ENCODE measurements at places on chromosomes 16 and 17.

- no peak for DNase-seq
Observed at GRCh38 chr17:75371339-75371738, 34.1 kb downstream of the GRB2 start.

DNA sequence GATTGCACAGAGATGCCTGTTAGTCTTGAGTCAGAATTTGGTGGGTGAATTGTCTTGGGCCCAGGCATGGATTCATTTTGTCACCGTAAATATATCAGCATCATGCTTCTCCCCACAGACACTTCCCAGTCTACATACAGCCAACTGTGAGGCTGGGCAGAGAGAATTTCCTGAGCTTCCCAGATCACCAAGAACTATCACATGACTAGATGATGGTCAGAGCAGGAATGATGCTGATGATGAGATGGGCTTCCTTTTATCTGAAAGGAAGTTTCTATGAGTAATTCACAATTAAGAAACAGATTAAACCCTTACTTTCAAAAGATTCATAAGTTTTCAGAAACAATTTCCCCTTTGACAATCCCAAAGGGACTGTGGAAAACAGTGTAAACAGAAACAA lies 323 bp upstream of the KRTAP9-9 start:
- DNase-seq = no peak

- DNase-seq = no peak
Observed at GRCh38 chr17:30395398-30396022, 16.8 kb downstream of the CPD start.

DNA sequence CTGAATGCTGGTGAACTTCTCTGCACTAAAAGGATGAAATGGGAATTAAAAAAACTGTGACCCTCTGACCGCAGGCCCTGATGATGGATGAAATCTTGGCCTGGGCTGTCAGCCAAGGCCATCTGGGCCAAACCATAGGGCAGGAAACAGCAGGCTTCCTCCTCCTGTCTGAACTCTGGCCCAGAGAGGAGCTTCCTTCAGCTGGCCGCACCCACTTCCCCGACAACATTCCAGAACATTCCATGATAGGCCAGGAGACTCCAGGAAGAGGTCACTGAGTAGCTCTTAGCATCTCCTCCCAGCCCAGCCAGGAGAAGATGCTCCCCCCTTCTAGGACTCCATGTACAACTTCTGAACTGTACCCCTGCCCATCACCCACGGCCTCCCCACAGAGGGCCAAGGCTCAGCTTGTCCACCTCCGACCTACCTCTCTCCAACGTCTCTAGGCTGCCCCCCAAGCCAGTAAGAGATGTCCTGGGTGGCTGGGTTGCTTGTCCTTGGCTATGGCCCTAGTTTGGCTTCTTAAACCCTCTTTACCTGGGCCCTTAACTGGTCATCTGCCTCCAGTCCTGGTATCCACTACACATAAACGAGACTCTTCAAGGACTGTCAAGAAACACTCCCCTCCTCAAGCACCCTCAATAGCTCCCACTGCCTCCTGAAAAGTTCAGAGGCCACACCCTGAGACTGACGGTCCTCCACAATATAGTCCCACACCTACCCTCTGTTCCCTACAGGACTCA lies 1.7 kb downstream of the RPH3AL start:
- no peak for DNase-seq

DNA sequence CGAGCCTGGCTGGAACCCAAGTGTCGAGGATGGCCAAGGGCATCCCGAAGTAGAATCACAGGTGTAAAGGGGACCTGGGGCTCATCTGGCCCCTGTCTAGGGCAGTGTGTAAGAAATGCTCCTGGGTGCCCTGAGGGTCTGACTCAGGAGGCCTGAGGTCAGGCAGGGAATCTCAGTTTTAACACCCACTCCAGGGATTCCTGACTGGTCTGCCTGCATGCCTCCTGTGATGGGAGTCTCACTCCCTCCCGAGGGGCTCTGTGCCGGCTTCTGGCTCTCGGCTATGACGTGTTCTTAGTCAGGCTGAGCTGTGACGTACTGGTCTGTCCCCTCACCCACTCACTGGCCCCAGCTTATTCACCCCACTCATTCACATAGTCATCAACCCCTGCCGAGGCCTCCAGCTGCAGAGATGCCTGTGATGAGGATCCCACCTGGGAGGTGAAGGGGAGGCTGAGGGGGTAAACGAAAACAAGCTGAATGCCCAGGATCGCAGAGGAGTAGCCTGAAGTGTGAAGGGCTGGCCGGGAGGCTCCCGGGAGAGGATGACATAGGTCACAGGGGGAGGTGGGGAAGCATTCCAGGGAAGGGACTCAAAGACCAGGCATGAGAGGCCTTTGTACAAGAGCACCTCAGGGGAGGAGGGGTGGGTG lies 23.8 kb downstream of the FAM83G start:
- DNase-seq = no peak

GRCh38 chr17:20063665-20064648 lies 54.8 kb downstream of the SPECC1 start:
- peak; percentile 17 for DNase-seq

GRCh38 chr17:10447026-10447931 lies 22.1 kb downstream of the MYH4 start:
- DNase-seq = no peak

GRCh38 chr17:72587773-72588511 lies 467.1 kb downstream of the SOX9 start:
- no peak for DNase-seq

GRCh38 chr17:6048486-6048885 lies 21.7 kb upstream of the WSCD1 start:
- no peak for DNase-seq

DNA sequence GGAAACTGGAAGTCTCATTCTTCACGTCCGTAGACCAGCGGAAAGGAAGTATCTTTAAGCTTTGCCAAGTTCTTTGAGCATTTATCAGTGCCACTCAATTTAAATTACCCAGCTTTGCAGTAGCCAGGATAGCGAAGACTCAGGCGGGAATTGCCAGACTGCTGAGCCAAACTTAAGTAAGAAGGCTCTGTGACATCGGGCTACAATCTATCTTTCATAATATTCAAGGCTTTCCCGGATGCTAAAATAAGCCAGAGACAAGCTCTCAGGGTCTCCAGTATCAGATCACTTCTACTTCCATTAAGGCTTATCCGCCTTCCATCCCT lies 436 bp upstream of the BRIP1 start:
- no peak for DNase-seq

- DNase-seq = peak; percentile 57
Observed at GRCh38 chr17:75289832-75290337, 652 bp upstream of the SLC25A19 start.

DNA sequence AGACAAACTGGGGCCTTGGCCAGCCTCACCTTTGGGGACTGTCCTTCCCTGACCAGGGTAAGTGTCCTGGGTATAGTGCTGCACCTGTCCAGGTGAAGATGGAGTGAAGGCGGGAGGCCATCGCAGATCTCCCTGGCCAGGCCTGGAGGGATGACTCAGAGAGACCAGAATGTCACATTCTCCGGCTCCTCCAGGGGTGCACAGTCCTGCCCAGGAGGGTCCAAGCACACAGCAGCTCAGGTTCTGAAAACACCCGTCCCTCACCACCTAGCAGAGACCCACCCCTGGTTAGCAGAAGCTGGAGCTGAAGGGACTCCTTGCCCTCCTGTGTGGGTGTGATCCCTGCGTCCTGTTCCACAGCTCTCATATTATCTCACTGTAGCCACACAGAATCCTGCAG lies 21.9 kb downstream of the FA2H start:
- DNase-seq = no peak

- no peak for DNase-seq
Observed at GRCh38 chr17:41481036-41481435, at the start of gene KRT35. KRT35 (minus strand) TSS chr17:41481151; CDS start chr17:41481097, 54 bp downstream.

DNA sequence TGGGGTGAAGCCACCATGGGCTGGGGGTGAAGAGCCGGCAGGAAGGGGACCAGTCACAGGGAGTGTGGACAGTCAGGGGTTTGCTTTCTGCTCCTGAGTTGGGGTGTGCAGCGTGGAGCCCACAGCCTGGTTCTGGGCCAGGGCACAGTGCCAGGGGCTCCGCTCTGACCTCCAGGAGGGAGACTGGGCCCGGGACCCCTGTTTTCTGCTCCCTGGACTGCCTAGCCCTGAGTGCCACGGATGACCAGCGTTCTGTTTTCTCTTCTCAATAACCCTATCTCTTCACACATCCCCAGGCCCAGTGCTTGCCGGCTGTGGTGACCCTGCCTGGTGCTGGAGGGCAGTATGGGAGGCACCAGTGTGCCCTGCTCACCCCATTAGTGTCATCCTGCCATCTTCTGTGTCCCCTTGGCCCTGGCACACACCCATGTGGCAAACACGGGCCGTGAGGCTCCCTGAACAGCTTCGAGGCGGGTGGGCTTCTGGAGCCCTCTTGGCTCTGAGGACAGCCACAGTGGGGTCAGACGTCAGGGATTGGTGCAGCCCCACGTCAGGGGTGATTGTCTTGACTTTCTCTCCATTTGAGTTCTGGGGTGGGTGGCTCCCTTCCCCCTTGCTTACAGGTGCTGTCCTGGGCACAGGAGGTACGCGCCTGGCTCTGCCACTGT lies 1.1 kb downstream of the CEMP1 start:
- no peak for DNase-seq

GRCh38 chr17:1640329-1641064 lies 5.0 kb downstream of the SCARF1 start:
- no peak for DNase-seq

GRCh38 chr16:87493608-87494280 lies 920 bp upstream of the ZCCHC14 start:
- no peak for DNase-seq

DNA sequence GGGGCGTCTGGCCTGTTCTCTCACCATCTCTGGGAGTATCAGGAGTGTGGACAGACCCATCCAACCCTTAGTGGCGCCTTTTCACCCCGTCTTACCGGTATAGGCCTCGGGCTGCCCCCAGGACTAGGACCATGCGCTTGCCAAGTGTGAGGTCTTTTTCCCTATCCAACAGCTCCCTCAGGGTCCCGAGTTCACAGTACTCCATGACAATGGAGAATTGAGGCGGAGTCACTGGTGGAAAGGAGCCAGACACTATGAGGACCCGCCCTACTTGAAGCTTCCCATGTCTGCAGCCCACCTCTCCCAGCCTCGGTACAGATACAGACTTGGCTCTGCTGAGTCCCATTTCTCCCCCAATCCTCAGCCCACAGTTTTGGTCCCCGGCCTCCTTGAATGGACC lies 15.9 kb upstream of the RFWD3 start:
- no peak for DNase-seq

DNA sequence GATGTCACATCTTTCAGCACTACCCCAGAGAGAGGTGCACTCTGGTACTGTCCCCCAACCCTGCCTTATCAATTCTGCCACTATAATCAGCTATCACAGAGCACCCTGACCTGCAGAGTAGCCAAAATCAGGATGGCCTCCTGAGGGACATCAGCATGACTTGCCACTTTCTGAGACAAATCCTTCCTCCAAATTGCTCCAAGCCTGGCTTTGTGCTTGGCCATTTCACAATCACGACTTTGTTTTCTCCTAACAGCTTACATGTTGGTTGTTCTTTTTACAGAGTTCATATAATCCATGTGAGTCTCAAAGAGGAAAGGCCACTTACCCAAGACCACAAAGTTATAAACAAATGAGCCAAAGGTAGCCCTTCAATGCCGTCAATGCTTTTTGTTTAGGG lies 449.0 kb upstream of the CDH5 start:
- no peak for DNase-seq

DNA sequence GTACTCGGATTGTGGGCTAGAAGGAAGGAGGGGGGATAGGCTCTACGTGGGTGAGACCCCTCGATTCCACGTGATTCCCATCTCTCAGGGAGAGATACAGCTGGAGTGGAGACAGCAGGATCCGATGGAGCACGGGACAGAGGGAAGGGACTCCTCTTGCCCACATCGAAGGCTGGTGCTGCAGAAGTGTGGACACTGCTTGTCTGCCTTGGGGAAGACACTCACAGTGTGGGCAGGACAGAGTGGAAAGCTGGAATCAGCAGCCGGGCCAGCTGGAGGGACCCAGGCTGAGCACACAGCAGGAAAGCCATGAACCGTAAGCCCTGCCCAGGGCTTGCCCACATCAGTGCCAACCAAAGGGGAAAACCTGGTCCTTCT lies 42.1 kb upstream of the RPH3AL start:
- DNase-seq = no peak

- DNase-seq = no peak
Observed at GRCh38 chr16:27448532-27449433, 46.8 kb downstream of the IL21R start.

GRCh38 chr16:77353587-77354263 lies 81.1 kb downstream of the ADAMTS18 start:
- no peak for DNase-seq

- DNase-seq = no peak
Observed at GRCh38 chr17:14019186-14019956, 49.9 kb upstream of the COX10 start.

- DNase-seq = no peak
Observed at GRCh38 chr17:63830904-63831491, 3.5 kb upstream of the FTSJ3 start.

DNA sequence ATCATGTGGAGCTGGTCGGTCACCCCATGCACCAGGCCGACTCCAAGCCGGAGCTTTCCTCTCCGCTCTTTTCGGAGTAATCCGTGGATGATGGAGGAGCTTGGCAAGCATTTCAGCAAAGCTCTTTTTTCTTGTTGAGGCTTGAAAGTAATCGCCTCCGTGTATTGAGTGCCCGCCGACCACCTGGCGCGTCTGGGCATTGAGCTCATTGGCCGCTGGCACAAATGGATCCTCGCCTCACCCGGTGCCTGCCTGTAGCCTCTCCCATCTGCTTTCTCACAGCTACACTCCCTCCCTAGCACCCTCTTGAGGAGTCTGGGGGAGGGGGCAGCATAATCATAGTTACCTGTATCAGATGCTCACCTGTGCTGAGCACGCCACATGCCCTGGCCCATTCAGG lies 148.9 kb downstream of the CMIP start:
- DNase-seq = no peak

GRCh38 chr17:29178750-29179231 lies 1.4 kb downstream of the MYO18A start:
- DNase-seq = no peak

GRCh38 chr17:66602659-66603384 lies 232.1 kb upstream of the CACNG5 start:
- DNase-seq = no peak

GRCh38 chr17:8939496-8940334 lies 25.8 kb downstream of the PIK3R5 start:
- DNase-seq = no peak

GRCh38 chr17:55829995-55830612 lies 79.3 kb downstream of the PCTP start:
- no peak for DNase-seq

GRCh38 chr17:3501344-3501743 lies 25.5 kb downstream of the ASPA start:
- no peak for DNase-seq
